ENCODE measurements at places on chromosomes 6 and 20.

DNA sequence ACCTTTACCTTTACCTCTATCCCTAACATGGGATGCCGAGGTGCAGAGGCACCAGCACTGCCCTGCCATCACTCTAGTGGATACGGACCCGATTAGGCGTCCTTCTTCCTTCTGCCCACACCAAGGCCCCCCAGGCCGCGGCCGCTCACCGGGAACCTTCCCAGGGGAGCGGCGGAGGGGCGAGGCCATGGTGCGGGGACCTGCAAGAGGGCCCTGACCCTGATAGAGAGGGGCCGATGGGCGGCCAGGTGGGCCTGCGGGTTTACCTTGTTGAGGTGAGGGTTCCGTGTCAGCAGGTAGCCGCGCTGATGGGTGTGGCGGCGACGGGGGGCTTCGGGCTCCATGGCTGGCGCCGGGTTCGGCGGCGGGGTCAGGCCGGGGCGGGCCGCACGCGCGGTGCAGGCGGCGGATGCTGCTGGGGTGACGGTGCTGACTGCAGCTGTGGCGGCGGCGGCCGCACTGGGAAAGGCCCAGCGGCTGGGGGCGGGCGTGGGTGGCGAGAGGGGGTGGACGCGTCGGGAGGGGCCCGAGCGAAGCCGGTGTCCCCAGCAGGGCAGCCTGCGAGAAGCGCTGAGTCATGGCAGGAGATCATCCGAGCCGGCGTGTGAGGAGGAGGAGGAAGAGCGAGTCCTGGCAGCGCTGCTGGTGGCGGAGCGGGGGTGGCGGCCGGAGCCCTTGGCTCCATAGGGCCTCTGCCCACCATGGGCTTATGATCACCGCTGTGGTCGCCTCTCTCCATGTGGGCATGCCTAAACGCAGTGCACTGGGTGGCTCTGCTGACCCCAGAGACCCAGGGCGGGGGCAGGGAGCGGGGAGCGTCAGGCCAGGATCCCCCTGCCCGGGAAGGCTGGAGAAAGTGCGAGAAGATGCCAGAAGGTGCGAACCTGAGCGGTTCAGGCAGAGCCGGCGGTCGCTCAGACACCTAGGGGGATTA lies at the start of gene ME1:
Gene ME1 (minus strand): TSS at position 441 of the 934 bp plus-strand sequence. CDS start 97 bp downstream, at position 344.
- peak; percentile 88 for DNase-seq

- no peak for DNase-seq
Observed at GRCh38 chr20:62288535-62289105, 14.2 kb upstream of the ADRM1 start.

- DNase-seq = no peak
Observed at GRCh38 chr6:111791415-111791814, 81.8 kb downstream of the FYN start.

DNA sequence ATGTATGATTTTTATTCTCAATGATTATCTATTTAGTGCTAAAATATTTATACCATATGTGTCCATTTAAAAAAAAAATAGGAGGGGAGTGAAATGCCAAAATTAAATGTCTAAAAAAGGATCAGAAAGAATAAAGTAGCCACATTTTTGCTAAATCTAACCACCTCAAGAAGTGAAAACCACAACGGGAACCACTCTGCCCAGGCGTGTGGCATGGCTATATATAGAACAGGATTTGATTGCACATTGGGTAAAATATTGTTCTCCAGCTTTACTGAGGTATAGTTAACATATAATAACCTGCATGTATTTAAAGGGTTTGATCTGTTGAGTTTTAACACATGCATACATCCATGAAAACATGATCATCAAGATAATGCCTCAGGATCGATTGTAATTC lies 19.0 kb upstream of the AFDN start:
- no peak for DNase-seq

- peak; percentile 59 for DNase-seq
Observed at GRCh38 chr6:156848533-156848932, 71.4 kb downstream of the ARID1B start.

GRCh38 chr6:31588871-31589650 lies 3.0 kb downstream of the LST1 start:
- DNase-seq = no peak

DNA sequence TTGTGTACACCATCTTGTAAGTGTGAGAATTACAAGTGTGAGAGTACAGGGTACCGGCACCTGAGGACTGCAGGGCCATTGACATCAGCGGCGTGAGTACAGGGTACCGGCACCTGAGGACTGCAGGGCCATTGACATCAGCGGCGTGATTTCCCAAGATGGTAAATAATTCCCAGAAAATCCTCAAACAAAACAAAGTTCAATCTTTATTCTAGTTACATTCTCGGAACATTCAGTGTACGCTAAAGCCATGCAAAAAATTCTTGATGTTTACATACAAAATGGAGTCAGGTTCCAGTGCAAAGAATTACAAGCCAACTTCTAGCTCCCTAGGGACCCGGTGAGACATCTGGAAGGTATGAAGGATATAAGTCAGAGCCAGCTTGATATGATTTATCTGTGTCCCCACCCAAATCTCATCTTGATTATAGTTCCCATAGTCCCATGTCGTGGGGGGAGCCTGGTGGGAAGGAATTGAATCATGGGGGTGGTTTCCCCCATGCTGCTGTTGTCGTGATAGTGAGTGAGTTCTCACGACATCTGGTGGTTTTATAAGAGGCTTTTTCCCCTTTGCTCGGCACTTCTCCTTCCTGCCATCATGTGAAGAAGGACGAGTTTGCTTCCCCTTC lies 172.7 kb downstream of the TTLL2 start:
- DNase-seq = no peak

- no peak for DNase-seq
Observed at GRCh38 chr20:56995635-56996075, 270.8 kb downstream of the BMP7 start.

DNA sequence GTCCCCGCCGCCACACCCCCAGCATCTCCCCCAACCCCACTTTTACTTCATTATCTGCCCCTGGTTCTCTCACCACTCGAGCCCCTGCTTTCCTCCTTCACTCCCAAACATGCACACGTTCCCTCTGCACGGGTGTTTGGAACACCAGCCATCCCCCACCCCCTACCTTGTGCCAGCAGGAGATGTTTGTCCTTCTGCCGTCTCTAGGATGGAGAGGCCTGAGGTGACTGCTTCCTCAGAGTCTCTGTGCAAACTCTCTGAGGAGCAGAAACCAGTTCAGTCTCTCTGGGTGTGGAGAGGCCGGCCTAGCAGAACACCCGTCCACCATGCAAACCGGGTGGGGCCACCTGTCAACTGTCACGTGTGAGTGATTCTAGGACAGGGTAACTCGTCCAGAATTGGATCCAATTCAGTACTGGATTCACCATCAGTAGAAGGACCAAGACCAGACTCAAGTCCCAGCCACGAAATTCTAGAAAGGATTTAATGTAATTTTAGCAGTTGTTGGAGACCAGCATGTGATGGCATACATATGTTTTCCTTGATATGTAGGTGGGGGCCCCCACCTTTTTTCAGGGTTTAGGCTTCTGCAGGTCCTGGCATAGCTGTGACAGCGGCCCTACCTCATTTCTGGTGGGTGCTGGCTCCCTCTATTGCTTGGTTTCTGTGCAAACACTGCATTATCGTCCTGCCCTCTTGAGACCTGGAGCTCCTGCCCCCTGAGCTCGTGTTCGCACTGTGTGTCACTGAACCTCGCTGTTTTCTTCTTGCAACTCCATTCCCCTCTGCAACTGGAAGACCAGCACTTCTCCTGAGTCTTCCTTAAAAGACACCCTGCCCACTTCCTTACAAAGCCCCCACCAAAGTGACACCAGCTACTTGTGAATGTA lies at the start of gene RAET1E:
Gene RAET1E (minus strand): TSS at position 259 of the 890 bp plus-strand sequence. CDS start 7,212 bp downstream, outside the sequence.
- no peak for DNase-seq

DNA sequence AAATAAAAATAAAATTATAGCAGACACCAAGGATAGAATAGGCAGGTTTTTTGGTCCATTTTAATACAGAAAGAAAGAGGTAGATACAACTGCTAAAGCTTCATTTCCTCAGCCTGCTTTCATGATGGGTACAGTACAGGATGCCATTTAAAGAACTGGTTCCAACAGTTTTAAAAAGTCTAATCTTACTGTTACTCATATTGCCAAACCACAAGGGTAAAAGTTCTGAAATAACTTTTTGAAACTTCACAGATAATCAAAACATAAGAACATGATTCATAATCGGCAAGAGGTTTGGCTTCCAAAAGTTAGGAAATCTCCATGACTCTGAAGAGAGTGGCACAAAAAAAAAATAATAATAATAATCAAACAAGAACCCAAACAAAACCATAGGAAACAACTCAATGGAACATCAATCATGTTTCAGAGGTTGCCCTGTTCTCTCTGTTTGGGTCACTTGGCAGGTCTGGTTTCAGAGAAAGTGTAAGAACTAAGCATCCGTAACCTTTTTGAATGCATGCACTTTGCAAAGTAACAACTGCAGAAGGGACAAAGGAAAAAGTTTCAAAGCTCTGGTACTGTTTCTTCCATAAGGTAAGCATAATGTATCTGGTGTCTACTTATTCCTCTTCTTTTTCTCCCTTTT lies 79.7 kb downstream of the SMLR1 start:
- peak; percentile 37 for DNase-seq
